ENCODE measurements at places on chromosomes 4 and X.

- DNase-seq, result no peak
These were observed 176.5 kb downstream of the CPE start for GRCh38 chr4:165555302-165555701.

GRCh38 chr4:175457956-175458355, 354.1 kb downstream of the GPM6A start:
- DNase-seq, result no peak

DNA sequence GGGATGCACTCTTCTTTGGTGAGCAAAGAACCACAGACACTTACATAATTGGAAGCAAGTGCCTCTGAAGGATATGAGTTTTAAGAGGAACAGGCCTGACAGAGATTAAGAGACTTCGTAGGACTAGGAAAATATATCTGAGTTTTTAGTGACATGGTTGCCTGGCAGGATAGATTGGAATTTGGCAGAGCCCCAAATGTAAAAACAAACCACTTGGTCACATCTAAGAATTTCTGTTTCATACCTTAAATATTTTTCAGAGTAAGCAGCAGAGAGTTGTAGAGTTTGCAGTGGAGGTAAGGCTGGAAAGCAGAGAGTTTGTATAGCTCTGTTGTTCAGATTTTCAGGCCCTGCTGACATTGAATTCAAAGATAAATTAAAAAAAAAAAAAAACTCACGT, 150.1 kb upstream of the MAGEB2 start:
- no peak for DNase-seq

- no peak for DNase-seq
These were observed 7.1 kb upstream of the ELF2 start for GRCh38 chr4:139184129-139184528.

DNA sequence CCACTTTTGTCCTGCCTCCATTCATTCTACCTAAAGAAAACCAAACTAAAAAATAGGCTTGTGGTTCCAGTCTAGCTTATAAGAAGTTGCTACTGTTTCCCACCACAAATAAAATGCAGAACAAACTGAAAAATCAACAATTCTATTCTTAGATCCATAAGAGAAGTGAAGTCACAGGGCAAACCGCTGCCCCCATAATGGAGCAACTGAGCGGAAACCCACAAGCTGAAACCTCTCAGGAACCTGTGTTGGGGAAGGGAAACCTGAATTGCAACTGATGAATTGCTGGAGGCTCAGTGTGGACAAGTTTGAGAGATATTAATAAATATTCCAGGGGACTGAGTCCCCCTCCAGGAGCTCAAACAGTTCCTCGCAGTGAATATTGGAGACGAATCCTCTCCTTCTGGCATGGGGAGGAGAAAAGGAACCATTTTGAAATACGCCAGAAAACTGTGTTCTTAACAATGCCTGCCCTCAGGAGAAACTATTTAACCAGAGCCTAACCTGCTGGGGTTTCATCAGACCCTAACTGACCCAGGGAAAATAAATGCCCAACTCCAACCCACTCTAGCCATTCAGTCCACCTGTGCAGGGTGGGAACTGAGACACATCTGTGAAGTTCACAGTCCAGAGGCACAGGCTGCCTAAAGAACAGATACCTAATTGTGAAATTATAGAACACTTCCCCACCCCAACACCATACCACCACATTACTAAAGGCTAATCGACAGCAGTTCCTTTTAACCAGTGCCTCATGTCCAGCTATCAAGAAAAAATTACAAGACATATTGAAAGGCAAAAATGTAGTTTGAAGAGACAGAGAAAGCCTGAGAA, 22.8 kb upstream of the SH3RF1 start:
- DNase-seq, result no peak

DNA sequence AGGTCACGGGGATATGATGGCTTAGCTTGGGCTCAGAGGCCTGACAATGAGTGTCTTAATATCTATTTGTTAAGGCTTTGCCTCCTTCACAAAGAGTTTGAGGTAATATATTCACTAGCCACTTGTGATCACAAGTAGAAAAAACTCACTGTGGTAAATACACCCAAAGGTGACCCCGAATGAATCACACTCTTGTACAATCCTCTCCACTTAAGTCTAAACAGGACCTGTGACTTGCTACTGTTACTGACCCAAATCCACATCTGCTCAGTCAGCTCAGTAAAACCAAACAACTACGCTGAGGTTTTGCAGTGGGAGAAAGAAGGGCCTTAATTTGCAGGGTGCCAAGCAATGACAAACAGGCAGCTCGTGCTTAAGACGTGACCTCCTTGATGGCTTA, 223.8 kb upstream of the MAGEC2 start:
- no peak for DNase-seq
